ENCODE measurements at places on chromosomes 4 and X.

DNA sequence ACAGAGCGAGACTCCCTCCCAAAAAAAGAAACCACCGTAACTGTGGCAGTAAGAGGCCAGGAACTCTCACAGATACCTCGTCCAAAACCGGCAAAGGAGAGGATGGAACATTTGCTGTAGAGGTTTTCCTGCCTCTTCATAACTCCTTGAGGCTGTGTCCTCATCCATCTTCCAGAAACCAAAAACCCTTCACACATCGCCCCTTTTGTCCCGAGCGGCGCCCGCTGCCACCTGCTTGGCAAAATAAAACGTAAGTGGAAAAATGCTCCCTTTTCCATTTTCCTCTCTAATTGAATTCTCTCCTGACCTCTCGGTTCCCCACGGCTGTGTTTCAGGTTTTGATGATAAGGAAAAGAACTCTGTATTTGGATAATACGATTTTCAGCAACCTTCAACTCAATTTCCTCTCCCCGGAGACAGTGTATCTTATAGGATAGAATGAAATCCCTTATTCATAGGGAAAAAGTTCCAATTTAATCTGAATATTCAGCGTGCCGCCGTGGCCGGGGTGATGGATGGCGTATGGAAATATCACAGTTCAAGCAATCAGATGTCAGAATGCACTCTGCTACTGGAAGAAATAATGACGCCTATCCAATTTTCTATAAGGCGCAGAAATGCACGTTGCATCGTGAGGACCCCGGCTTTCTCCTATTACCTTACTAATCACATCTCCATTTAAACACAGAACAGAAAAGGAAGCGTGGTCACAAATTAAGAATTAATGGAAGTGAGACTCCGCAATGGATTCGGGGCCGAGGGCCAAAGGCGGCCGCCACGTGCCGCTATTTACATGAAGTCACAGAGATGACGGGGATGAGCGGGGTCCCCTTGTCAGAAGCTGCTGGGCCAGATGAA, 5.2 kb upstream of the PPP2R3B start:
- DNase-seq, result no peak

- no peak for DNase-seq
Observed at GRCh38 chr4:53378171-53378482, 686 bp downstream of the FIP1L1 start.

DNA sequence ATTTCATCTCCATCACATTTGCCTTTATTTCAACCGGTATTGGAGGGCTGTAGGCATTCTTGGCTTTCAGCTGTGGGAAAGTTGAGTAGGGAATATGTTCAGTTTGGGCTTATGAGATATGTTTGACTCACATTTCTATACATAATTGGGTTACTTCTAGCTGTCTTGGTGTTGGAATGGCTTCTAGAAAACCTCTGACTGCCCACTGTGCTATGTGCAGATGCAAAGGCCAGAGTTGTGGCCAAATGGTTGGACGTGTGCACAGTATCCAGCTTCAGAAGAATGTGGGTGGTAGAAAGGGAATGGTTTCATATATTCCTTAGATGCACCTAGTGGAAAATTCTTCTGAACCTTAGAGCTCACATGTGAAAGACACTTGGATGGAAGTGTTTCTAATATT, 92.6 kb upstream of the H2AZ1 start:
- DNase-seq, result no peak

DNA sequence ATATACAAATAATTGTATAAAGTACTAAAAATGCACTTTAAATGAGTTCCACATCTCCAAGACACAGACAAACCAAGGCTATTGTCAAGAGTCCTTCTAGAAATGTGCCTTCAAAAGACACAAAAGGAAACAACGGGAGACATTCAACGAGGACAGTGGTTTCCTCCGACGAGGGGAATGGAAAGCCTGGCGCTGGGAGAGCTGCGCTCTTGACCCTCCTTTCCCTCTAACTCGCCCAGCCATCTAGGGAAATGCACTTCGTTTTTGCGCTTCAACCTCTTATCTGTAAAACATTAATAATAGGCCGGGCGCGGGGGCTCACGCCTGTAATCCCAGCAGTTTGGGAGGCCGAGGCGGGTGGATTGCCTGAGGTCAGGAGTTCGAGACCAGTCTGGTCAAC, 37.0 kb downstream of the ZFP42 start:
- DNase-seq, result no peak

DNA sequence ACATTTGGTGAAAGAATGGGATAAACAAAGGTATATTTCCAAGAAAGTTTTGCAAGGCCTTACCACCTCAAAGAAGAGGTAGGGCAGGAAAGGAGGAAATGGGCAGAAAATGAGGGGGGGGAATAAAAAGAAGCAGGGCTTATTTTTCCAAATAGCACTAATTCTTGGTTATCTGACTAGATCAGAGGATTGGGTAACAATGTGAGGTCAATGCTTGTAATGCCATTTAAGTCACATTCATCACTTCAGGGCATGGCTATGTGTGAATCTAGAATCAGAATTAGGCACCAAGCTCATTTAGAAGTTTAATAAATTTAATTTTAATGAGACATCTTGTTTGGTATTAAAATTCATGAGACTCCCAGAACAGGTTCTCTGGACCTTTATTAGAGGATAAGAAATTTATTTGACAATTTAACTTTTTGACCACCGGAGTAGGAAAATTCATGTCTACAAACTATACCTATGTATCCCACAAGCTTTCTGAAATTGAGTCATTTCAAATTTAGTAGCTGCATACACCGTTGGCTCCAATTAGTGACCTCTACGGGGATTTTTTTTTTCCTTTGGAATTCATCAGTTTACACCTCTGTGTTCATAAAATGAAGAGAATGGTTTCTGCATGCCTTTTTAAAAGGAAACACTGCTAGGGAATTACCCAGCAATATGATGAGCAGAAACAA, 1.4 kb upstream of the STS start:
- no peak for DNase-seq

All from activated CD8-positive, alpha-beta memory T cell treated with anti-CD3 and anti-CD28 coated beads for 24 hours (primary cell).